ENCODE measurements at places on chromosomes 5 and 9.

- DNase-seq: no peak
These were observed 55.8 kb downstream of the FOXD1 start for GRCh38 chr5:73392775-73393174.

GRCh38 chr9:85483208-85483607 is 258.5 kb downstream of the AGTPBP1 start:
- DNase-seq: peak; percentile 9

DNA sequence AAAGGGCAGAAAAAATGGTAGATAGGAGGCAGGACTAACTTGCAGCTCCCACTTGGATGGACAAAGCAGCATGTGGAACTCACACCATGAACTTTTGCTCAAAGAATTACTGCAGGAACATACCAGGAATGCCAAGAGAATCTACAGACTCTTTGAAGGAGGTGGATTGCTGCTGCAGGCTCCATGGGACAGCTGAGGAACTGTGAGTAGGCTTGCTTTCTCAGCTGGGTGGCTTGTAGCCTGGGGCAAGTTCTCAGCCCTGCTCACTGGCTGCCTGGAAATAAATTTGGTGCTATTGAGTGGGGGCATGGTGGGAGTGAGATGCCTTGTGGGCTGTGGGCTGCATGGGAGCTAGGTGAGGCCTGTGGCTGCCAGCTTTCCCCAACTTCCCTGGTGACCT is 574.5 kb downstream of the PRELID2 start:
- DNase-seq: no peak

DNA sequence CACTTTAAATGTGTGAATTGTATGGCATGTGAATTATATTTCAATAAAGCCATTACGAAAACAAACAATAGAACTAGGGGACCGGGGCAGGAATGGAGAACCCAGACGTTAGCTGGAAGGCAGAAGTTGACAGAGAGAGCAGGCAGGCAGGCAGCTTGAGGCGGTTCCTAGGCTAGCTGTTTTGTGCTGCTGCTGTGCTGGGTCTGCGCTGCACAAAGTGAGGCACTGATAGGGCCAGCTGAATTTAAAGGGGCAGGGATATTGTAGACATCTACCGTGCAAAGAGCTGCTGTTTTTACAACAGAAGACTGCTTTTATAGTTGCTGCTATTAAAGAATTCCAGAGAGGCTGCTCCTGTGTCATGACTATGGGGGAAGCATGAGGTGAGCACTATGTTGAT is 21.6 kb upstream of the MIER3 start:
- no peak for DNase-seq

DNA sequence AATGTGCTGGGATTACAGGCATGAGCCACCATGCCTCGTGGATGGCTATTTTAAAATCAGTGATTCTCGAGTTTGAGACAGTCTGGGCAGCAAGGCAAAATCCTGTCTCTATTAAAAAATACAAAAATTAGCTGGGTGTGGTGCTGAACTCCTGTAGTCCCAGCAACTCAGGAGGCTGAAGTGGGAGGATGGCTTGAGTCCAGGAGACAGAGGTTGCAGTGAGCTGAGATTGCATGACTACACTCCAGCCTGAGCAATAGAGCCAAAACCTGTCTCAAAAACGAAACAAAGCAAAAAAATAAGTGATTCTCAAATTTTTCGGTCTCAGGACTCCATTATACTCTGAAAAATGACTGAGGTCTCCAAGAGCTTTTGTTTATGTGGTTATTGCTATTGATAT is 47.9 kb upstream of the HSPA9 start:
- no peak for DNase-seq

- DNase-seq: no peak
These were observed 2.2 kb downstream of the THBS4 start for GRCh38 chr5:80037366-80037765.

DNA sequence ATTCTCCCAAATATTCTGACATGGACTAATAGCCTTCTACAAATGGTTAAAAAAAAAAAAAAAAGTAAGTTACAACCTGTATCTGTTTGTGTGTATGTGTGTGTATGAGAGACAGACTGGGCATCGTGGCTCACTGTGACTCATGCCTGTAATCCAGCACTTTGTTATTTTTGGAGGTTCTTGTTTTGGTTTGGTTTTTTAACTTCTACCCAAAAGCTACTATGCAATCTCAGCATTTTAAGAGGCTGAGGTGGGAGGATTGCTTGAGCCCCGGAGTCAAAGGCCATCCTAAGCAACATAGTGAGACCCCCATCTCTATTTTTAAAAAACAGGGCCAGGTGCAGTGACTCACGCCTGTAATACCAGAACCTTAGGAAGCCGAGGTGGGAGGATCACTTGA is 17.6 kb upstream of the HAVCR1 start:
- DNase-seq: no peak

DNA sequence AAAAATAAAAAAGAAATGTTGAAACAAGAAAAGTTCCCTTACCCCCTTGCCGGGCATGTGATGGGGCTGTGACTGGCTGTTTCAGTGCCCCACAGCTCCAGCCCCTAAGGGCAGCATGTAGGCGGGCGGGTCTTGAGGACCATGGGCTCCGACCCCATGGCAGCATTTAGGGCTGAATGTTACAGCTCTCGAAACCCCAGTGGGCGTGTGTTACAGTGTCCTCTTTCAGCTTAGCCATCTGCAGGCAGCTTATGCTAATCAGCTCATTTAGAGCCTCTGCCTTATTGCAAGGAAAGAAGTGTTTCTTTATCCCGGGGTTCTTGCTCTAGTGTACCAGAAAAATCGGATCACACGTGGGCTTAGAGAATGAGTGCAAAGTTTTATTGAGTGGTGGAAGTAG is 497.4 kb upstream of the CYLC2 start:
- no peak for DNase-seq

- peak; percentile 7 for DNase-seq
These were observed 29.5 kb upstream of the APC start for GRCh38 chr5:112708103-112708622.

- no peak for DNase-seq
These were observed 49.2 kb downstream of the NACC2 start for GRCh38 chr9:136045595-136046553.

DNA sequence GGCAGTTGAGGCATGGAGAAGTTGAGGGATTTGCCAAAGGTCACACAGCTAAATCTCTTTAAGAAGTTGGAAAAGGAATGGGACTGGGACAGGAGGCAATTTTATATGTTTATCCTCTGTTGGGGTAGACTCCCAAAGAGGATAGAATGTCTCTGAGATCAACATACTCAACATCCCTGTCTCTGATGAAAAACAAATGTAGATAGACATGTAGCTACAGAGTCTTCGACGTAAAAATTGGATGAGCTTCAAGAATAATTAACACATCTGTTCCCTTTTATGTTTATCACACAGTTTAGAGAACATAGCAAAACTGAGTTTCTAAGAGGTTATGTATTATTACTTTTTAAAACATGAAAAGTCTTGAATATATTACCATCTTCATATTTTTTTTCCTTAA is 204.6 kb upstream of the CD180 start:
- DNase-seq: no peak

Data from putamen (tissue), 1 donor.